CD4-positive, alpha-beta T cell treated with Interleukin-15 for 4 hours (primary cell): ENCODE measurements at places on chromosomes 7 and 10.

GRCh38 chr7:135273581-135273980 lies 39.9 kb downstream of the STRA8 start:
- DNase-seq: no peak

DNA sequence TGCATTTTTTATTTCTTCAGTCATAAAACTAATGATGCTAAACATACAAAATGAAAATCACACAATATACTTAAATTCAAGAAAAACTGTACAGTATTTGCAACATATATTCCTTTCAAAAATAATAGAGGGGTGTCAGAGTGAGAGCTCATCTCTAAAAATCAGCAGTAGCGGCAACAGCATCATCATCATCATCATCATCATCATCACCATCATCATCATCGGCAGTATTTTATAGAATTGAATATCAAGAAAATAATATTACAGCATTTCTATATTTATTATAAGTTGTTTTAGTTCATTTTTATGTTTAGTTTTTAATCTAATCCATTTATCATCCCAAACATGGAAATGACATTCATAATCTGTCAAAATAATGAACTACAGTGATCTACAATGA lies 67.4 kb upstream of the PPP1R3A start:
- no peak for DNase-seq

DNA sequence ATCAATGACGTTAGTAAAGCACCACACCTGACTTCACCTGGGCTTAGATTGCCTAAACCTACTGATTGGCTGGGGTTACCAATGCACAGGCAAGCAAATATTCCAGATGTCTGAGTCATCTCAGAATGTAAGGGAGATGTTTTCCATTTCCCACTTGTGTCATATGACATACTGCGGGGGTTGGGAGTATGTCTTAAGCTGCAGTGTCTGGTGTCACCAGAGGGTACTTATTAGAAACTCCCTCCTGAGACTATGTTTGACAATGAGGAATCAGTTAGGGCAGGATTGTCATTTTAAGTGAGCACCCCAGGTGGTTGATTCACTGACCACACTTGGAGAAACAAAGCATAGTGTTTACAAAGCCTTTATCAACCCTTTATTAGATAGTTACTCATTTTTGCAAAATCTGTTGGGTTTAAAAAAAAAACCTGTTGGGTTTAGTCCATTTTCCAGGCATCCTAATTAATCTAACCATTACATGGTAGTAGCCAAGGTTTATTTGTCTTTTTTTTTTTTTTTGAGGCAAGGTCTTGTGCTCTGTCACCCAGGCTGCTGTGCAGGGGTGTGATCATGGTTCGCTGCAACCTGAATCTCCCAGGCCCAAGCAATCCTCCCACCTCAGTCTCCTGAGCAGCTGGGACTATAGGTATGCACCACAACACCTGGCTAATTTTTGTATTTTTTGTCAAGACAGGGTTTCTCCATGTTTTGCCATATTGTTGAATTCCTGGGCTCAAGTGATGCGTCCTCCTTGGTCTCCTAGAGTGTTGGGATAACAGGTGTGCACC lies 72.5 kb downstream of the CDK6 start:
- DNase-seq: no peak

GRCh38 chr7:12711124-12711523 lies 23.7 kb downstream of the ARL4A start:
- DNase-seq: no peak

GRCh38 chr7:47572939-47573757 lies 8.8 kb downstream of the TNS3 start:
- no peak for DNase-seq

DNA sequence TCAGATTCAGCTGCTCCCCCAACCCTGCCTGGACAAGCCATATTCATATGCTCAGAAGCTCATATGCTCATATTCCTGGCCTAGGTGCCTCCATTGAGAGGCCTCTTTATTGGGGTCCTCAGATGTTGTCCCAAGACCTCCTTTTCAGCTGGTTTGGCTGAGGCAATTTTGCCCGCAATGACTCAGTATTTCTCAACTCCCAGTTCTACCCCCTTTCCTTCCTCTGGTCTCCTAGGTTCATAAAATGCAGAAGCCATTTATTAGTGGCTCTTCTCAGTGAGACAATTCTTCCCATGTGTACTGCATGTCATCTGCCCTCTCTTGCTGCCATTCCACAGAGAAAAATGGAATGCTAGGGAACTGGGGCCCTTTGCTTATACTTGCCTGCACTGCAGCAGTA lies 110.7 kb downstream of the INHBA start:
- DNase-seq: no peak

DNA sequence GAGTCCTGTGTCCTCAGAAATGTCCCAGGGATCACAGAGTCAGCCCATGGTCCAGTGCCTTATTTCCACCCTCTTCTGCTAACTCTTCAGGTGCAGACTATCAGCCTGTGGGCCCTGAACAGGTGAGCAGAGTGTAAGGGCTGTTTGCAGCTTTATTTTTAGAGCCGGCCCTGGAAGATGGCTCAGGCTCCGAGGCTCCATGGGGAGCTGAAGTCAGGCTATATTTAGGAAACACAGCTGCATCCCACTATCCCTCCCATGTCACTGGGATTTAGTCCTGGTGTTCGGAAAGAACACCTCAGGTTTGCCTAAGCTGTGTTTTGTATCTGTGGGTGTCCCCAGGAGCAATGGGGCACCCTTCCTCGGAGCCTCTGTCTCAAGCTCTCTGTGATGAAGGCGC lies 126.9 kb downstream of the RPS24 start:
- no peak for DNase-seq

- DNase-seq: no peak
Measured at GRCh38 chr10:32400961-32401360, 45.0 kb upstream of the CCDC7 start.

DNA sequence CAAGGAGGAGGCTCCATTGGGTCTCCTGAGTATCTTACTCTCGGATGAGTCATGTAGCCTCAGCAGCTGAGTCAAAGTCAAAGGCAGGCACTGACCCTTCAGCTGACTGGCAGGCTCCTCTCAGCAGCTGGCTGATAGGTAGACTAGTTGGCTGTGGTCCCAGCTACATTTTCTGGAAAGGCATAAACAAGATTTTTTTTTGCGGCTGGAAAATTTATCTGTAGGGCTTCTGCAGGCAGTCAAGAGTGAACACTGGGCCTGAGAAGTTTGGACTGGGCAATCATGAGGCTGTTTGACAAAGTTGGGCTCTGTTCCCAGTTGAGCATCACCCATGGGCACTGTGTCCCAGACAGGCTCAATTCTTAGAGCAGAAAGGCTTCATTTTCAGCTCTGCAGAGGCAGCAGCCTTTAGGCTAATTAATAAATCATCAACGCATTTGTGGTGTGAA lies 796.2 kb downstream of the CCSER2 start:
- no peak for DNase-seq

DNA sequence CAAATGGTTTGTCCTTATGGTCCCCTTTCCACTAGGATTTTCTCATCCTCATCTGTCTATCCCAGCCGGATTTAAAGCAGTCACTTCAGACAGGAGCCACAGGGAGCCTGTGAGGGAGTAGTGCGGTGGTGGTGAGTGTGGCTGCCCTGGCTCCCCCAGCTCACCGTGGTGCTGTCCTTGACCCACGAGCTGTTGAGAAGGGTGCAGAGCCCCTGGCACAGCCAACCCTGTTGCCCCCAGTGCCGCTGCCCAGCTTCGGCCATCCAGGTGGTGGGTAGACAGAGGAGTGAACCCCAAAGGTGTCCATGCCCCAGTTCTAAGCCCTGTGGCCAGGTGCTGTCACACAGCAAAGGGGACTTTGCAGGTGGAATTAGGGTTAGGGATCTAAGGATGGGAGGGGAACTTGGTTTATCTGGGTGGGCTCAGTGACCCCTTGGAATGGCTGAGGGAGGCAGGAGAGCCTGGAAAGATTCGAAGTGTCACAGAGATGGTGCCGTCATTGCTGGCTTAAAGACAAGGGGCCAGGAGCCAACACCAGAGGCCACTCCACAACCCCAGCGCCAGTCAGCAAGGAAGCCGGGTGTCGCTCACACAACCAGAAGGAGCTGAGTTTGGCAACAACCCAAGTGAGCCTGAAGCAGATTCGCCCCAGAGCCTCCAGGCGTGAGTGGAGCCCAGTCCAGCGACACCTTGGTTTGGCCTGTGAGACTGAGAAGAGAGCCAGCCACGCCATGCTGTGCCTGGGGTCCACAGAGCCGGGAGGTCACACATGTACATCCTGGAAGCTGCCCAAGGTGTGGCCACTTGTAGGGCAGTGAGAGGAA lies 142.4 kb downstream of the ADCY1 start:
- no peak for DNase-seq

- DNase-seq: no peak
Measured at GRCh38 chr10:119221201-119221600, 13.8 kb downstream of the GRK5 start.

- no peak for DNase-seq
Measured at GRCh38 chr7:90607196-90607595, 11.1 kb downstream of the CDK14 start.

DNA sequence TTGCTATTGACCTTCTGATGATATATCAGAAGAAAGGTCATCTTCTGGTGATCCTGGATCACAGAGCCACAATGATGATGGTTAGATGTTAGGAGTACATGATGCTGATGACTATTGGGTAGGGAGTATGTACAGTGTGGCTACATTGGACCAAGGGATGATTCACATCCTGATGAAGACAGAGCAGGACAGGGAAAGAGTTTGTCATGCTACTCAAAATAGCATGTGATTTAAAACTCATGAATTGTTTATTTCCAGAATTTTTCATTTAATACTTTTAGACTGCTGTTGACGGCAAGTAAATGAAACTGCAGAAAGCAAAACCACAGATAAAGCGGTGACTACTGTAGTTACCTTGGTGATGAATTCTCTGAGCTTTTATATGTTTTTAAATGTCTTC lies 397.3 kb downstream of the PPP1R3A start:
- DNase-seq: no peak

DNA sequence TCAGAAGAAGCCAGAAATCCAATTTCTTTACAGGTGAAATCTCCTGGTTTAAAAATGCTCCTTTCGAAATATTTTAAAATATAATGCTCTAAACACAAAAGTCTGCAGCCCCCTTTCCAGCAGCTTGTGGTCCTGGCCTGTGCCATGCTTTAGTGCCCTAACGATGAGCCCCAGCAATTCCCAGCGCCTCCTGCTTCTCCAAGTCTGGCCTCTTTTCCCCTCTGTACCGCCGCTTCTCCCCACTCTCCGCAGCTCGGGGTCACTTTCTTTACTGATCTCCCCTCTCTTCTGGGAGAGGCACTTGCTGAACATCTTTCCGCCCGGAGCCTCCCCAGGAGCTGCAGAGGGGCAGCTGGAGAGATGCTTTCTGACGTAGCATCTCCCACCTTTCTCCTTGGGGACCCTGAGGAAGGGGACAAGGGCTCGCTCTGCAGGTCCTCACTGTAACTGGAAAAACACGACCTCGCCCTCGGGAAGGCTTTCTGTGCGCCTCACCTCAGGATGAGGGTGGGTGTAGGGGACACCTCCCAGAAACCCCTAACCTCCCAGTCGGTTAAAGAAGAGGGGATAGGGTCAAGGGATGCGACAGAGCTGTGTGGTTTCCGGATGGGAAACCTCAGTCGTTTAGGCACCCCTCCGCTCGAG lies 565 bp upstream of the INA start:
- no peak for DNase-seq

- DNase-seq: no peak
Measured at GRCh38 chr7:99098824-99099498, 44.9 kb downstream of the SMURF1 start.

DNA sequence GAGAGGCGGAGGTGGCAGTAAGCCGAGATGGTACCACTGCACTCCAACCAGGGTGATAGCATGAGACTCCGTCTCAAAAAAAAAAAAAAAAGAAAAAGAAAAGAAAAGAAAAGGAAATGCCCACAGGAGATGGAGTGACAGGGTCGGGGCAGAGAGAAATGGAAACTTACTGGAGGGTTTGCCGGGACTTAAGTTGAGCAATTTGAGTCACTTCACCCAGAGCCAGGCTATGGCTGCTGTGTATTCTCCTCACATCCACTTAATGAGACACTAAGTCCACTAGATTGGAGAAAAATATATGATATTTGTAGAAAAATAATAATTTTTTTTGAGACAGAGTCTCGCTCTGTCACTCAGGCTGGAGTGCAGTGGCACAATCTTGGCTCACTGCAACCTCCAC lies 4.6 kb upstream of the PFKFB3 start:
- no peak for DNase-seq

DNA sequence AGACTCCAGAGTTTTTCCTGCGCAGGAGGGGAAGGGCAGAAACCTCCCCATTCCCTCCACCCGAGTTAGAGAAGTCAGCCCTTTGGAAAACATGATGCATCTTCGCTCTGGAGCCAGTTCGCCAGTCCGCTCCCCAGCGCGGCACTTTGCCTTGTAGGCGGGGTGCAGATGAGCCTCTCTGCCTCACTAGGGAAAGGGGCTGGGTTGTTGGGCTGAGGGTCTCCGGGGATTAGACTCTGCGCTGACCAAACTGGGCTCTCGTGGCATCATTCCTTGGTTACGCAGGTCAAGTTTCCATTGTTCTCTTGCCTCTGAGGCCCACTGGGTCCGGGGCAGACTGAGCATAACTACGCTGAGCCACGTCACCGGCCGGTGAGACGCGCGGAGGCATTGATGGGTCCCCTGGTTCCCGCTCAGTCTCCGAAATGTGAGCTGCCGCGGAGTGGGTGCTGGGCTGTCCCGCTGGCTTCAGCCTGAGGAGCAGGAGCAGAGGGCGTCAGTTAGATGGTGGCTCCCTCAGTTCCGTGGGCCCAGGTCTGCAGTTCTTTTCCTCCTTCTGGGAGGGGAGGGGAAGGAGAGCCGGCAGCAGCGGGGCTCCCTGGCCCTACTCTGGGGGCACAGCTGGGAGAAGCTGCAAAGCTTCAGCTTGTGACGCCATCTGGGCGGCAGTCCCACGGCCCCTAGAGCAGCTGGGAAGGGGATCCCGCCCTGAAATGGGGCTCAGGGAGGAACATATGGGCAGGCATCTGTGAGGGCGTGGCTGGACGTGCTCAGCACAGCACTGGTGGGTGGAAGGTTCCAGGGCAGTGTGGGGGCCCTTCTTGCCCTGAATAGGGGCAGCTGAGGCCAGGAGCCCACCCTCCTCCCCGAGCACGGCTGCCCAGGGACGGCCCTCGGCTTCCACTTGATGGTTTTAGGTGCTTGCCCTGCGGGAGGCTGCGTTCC lies 121.3 kb upstream of the BTBD16 start:
- DNase-seq: no peak

- no peak for DNase-seq
Measured at GRCh38 chr10:107952649-107953556, 788.4 kb upstream of the SORCS1 start.

DNA sequence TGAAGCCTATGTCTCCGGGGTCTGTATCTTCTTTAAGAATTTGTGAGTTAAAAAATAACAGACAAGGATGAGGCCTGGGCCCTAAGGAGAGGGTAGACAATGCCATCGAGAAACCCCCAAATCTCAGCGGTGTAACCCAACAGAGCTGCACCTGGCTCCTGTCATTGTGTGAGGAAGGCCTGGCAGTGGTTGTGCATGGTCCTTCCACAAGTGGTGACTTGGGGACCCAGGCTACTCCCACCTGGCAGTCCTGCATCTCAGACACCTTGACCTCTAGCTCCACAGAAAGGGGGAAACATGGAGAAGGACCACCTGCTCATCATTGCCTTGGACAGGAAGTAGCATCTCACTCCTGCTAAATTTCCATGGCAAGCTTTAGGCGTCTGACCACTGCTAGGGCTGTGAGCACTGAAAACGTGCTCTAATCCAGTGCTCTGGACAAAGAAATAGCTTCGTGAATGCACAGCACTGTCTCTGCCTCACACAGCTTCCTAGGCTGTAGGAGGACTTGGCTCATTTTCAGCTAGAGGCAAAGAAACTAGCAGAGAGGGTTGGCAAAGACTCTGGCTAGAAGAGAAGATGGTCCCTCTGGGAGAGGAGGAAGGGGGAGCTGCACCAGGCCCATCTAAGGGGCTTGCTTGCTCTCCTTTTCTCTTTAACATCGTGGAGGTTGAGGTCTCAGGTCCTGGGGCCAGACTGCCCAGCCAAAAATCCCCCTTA lies 273.9 kb upstream of the ZMIZ1 start:
- DNase-seq: no peak

GRCh38 chr7:76318488-76319353 lies 16.2 kb downstream of the HSPB1 start:
- peak; percentile 71 for DNase-seq
